Stimulated activated naive CD4-positive, alpha-beta T cell (primary cell): ENCODE measurements at places on chromosomes 6 and 20.

- no peak for DNase-seq
These were observed 73.9 kb downstream of the AHI1 start for GRCh38 chr6:135423649-135424128.

DNA sequence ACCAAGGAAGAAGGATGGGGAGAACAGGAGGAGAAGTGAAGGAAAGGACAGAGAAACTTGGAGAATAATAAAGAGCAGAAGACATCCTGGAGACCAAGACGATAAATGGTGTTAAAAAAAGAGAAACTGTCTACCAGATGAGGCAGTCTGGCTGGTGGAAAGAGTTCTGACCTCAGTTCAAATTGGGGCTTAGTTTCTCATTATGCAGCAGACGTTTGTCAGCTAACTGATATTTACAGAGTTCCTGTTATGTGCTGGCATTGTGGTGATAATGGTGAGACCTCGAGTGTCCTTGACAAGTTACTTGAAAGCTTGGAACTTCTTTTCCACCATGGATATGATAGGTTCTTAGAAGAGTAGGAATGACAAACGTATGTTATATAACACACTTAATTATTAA is 142.7 kb downstream of the LRRC1 start:
- DNase-seq: no peak

DNA sequence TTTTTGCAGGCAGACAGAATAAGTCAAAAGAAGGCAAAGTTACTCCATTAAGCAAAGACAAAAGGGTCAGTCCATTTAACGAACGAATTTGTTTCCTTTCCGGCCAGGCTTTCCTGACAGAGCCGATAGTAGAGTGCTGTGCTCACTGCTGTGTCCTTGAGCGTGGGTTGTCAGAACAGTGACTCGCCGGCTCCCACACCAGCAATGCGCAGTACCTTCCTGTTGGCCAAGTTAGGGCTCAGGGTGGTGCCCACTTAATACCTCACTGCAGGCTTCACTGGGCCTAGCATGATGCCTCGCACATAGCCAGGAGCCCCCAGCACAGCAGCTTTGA is 294.7 kb downstream of the FOXC1 start:
- no peak for DNase-seq

DNA sequence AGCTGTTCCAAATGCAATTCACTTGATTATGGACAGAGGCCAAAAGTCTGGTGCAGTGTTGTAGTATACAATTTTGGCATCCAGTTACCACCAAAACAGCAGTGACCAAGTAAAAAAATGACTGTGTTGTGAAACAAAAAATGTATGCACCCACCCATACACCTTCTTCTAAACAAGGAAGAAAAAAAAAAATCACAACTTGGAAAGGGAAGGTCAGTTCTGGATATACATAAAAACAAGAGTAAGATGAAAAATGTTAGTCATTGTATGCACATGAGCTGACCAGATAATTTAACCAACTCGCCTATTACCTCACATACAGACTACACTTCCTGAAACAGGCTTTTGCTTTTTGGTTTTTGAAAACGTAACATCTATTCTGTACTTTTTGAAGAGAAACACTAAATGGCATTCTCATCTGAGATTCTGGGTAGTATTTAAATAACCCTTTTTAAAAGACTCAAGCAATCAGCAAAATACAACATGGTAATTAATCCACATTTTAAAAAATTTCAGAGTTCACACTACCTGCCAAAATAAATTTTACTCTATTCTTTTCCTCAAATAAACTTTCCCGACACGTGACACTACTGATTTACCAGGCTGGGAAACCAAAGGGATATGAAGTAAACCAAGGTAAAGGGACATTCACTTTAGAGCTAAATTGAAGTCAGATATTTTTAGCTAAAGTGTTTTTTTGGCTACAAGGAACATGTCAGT is 141.6 kb upstream of the SHLD1 start:
- peak; percentile 9 for DNase-seq

DNA sequence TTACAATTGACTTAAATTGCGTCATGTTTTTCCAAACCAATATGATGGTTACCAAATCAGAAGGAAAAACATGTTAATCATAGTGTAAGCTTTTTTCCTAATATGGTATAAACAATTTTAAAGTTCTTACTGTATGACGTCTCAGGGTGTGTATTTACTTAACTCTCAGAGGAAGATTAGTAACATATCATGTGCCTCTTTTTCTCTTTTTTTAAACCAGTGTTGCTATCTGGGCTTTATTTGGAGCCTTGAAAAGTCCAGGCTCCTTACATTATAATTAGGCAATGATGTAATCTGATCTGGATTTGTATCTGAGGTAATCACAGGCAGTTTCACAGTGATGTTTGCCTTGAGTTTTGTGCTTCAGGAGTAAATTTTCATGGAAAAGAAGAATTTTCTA is 20.4 kb upstream of the RAB23 start:
- DNase-seq: no peak

DNA sequence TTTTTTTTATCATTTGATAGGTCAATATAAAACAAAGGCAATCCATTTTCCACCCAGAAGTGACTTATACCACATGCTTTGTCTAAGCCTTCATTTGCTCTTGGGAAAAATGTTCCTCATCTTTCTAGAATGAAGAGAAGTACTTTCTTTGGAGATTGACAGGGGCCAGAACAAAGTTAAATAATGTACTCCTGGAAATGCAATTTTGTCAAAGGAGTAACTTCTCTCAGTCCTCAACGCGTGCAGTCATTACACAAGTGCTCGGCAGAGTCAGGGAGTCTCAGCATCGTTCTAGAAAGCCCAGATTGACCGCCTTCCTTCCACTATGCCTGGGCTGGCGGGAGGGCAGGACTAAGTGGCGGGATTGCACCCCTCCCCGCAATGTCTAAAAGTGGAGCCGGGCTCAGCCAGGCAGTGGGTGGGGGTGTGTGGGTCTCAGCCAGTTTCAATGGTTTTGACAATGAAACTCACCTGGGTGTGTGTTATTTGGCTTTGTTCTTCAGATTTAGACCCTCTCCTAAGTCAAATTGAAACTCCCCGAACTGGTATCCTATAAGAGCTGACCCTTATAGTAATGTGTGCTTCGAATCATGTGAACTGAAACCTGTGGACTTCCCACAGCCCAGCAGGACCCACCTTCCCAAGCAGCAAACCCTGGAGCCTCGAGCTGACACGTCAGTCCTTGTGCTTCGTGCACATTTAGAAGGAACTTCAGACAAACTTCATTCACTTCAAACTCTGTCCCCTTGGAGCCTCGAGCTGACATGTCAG is 63.2 kb upstream of the DUSP22 start:
- no peak for DNase-seq

DNA sequence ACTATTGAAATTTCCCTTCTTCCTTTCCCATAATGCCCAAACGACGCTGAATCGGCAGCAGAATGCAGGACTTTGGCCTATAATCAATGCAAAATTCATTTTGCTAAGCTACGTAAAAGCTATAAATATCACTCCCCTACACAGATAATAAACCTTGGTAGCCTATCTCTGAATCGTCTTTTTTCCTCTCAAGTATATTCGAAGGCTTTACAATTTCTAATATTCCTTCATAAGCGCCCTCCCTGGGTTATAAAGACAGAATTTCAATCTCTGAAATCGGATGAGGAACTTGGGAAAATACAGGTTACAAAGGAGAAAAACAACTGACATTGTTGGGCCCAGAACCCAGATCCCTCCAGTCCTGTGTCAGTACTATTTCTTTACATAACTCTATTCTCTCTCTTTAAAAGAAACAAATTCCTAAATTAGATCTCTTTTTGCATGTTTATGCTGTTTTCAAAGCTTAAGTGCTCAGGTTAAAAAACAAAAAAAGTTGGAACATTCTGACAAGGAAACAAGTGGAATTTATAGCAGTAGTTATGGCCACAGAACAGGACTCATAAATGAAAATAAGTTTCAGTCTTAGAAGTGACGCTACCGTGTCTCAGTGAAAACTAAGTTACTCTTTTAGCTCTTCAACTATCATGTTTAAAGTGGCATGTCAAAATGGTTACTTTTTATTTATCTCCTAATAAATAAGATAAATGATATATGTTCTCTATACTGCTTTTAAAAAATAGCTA is 84.5 kb downstream of the SESN1 start:
- DNase-seq: no peak

DNA sequence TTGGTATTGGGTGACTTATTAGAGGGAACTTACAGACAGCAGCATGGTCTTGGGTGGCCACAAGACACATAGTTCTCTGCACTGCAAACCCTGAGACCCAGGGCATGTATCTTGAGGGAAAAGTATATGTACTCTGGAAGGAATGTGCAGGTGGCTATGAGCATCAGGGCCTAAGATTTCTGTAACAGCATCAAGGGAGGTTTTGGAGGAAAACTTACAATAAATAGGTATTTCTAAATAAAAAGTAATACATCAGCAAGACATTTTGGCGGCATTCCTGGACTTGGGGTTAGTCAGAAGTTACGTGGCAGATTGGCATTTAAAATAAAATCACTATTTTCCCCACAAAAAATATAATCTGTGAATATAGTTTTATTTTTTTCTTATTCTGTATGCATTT is 8.0 kb upstream of the STX7 start:
- no peak for DNase-seq

DNA sequence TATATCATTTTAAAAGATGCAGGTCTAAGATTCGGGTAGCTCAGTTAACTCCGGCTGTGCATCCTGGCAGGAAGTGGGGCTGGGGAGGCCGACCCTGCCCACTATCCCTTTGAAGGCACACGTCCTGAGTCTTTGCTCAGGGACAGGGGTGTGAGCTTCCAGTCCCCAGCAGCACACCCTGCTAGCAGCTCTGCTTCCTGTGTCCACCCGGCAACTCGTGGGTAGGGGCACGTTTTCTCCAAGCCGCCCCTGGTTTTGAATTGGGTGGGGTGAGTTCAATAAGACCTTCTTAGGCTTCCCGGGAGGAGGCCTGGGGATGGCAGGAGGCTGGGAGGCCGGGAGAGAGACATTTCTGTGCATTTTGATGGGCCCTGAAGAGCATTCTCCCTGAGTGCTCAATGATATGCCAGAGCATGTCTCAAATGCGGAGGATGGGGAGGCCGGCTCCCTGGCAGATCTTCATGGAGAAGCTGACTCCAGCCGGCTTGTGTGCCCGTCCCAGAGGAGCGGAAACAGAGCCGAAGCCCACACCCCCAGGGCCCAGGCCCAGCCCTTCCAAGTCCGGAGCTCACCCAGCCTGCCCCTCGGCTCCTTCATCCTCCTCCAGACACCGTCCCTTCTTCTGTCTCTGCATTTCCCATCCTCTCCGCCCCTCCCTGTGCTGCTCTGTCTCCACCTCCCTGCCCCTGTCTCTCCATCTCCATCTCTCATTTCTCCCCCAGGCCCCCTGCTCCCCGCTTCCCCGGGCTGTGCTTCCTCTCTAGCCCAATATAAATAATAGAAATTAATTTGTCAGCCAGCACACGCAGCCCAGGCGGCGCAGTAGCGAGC is 36.3 kb upstream of the ZFAND3 start:
- DNase-seq: no peak

DNA sequence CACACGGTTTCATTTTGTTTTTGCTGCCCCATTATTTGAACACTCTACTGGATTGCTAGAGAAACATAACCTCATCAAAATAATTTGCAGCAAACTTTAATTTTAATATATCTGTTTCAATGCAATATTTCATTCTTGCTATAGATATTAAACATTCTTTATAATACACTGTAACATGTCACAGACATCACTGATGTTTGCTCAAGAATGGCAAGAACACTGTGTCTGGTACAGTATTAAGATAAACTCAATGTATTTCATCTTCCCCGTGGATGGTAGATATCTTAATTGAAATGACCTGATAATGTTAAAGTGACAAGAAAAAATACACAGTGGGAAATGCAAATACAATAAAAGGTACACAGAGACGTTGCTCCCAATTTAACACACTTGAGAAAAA is 86.0 kb downstream of the PTCHD4 start:
- DNase-seq: no peak

- no peak for DNase-seq
These were observed 115.2 kb upstream of the GLP1R start for GRCh38 chr6:38933426-38933825.

DNA sequence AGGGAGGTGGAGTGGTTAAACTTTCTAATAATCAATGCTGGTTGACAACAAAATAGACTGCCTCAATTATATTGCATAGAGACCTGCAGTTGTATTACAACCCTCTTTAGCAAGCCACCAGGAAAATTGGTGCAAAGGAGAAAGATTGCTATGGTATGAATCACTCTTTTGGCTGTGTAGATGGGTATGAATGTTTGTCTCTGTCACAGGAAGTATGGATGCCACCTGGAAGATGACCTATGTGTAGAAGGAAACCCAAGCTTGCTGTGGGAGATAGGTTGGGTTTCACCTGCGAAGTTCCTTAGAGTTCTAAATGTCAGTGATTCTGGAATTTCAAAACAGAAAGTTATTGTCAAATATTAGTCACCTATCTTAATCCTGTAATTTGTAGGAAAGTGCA is 134.6 kb downstream of the SOBP start:
- DNase-seq: no peak

GRCh38 chr6:1227600-1227934 is 84.3 kb upstream of the FOXQ1 start:
- DNase-seq: no peak

- DNase-seq: no peak
These were observed 459.7 kb downstream of the MMUT start for GRCh38 chr6:49003348-49003747.

- no peak for DNase-seq
These were observed 6.6 kb upstream of the BMP7 start for GRCh38 chr20:57272883-57273535.

- no peak for DNase-seq
These were observed 109.8 kb upstream of the GLP1R start for GRCh38 chr6:38938741-38939140.

GRCh38 chr6:30184417-30185031 is 21.2 kb downstream of the TRIM15 start:
- DNase-seq: no peak

- no peak for DNase-seq
These were observed 23.2 kb downstream of the CDH22 start for GRCh38 chr20:46285072-46285471.
